ENCODE measurements at places on chromosomes 7 and 10.

GRCh38 chr10:28668363-28669226 lies 8.7 kb upstream of the BAMBI start:
- DNase-seq = peak; percentile 44

- DNase-seq = no peak
These were observed 165.2 kb upstream of the CDCA7L start for GRCh38 chr7:22110881-22111280.

DNA sequence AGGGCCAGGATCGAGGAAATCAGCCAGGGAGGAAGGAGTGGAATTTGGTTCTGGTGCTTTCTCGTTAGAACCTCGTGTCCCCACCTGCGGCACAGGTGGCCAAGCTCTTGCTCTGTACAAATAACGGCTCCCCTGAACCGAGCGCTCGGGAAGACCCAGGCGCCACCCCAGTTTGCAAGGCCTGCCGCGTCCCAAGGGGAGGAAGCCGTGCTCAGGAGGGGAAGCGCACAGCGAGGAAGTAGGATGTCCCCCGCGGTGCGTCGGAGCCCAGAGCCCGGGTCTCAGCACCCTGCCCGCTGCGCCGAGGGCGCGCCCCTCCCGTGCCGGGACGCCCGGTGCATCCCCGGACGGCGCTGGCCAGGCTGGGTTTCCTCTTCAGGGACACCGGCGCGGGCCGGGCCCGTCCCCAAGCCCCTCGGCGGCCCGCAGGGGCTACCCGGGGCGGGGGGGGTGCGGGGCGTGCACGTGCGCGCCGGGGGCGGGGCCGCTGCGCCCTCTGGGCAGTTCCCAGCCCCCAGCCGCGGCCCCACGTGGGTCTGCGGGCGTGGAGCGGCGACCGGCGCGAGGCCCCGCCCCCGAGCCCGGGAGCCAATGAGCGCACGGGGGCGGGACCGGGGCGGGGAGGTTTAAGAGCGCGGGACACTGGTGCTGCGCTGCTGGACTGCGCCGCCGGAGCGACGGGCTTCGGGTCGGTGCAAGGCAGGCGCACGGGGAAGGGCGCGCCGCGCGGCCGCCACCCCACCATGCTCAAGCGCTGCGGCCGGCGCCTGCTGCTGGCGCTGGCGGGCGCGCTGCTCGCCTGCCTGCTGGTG lies at the start of gene LFNG:
LFNG (plus strand) TSS at position 656 of the 812 bp plus-strand sequence; CDS start at position 744, 88 bp downstream.
- DNase-seq = peak; percentile 87

GRCh38 chr10:60980997-60981396 lies 37.0 kb upstream of the RHOBTB1 start:
- DNase-seq = no peak

DNA sequence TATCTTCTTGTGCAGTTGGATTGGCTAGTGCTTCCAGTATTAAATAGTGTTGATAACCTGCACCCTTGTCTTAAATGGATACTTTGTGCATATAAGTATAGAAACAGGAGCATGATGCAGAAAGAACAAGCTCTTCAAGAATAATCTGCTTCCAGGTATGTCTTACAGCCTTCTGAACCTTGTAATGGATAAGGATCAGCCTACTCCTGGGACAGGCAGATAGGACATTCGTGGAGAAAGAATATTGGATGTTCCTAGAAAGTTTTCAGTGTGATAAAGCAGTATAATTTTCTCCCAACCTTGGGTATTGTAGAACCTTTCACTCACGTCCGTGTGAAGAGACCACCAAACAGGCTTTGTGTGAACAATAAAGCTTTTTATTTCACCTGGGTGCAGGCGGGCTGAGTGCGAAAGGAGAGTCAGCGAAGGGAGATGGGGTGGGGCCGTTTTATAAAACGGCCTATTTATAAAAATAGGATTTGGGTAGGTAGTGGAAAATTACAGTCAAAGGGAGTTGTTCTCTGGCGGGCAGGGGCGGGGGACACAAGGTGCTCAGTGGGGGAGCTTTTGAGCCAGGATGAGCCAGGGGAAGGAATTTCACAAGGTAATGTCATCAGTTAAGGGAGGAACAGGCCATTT lies 27.2 kb downstream of the C1GALT1 start:
- no peak for DNase-seq

DNA sequence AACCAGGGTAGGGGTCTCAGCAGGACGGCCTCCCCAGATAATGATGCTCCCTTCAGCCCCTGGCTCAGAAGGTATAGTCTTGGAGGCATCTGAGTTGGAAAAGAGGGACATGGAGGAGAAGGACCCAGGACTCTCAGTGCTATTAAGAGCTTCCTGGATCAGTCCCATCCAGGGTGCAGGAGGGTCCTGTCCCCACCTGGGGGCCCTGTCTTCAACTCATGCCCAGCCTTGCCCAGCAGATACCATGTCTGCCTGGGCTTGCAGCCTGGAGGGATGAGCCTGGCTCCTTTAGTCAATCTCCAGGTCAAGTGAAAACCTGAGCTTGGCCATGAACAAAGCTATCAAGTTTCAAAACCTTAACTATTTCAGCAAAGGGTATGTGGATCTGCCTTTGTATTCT lies 67.6 kb downstream of the PRTFDC1 start:
- no peak for DNase-seq

GRCh38 chr7:143284591-143285469 lies at the start of gene TMEM139:
Gene TMEM139 (plus strand): TSS chr7:143284958. CDS start chr7:143285958, 1,000 bp downstream.
- no peak for DNase-seq

DNA sequence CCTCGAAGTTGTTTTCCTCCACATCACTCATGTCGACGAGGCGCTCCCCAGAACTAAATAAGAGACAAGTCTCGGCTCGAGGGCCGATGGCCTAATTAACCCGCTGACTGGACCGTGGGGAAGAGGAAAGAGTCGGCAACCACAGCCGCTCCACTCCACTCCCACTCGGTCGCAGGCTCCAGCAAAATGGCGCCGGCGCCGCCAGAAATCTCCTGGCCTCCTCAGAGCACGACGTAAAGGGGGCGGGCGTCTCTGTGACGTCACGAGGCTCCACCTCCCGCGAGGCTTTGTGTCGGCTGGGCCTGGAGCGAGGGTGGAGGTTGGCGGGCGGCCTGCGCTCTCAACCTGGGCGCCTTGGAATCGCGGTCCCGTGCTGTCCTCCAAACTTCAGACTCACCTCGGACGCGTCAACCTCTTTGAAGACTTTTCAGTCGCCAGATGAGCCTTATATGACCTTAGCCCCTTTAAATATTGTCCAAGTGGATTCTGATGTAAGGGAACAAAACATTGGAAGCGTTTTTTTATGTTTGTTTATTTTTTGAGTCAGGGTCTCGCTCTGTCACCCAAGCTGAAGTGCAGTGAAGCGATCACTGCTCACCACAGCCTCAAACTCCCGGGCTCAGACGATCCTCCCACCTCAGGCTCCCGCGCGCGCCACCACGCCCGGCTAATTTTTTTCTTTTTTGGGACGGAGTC lies at the start of gene TRA2A:
TRA2A (minus strand) TSS at position 188 of the 696 bp plus-strand sequence; CDS start at position 31, 157 bp downstream.
- DNase-seq = peak; percentile 98

DNA sequence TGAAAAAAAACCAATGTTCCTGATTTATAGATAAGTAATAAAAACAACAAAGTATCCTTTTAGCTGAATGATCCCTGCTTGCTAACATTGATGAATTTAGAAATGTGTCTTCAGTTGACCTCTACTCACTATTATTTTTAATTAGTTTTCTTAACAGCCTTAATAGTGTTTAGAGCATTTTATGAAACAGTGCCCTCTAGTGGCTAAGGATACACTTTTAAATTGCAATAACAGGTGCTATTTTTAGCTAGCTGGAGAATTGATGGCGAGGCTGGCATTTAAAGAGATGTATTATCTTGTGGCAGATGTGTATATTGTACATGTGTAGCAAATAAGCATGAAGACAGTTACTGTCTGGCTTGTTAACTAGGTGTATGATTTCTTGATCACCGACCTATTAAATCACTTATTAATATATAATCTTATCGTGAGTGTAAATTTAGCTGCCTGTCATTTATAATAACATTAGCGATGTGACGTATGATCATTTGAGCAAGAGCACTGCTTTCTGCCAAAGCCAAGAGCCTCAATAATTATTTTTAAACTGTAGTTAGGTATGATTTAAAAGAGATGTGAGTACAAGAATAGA lies 451.9 kb downstream of the DPP6 start:
- DNase-seq = no peak

- no peak for DNase-seq
These were observed 46.8 kb downstream of the PRKAR2B start for GRCh38 chr7:107091306-107091705.

DNA sequence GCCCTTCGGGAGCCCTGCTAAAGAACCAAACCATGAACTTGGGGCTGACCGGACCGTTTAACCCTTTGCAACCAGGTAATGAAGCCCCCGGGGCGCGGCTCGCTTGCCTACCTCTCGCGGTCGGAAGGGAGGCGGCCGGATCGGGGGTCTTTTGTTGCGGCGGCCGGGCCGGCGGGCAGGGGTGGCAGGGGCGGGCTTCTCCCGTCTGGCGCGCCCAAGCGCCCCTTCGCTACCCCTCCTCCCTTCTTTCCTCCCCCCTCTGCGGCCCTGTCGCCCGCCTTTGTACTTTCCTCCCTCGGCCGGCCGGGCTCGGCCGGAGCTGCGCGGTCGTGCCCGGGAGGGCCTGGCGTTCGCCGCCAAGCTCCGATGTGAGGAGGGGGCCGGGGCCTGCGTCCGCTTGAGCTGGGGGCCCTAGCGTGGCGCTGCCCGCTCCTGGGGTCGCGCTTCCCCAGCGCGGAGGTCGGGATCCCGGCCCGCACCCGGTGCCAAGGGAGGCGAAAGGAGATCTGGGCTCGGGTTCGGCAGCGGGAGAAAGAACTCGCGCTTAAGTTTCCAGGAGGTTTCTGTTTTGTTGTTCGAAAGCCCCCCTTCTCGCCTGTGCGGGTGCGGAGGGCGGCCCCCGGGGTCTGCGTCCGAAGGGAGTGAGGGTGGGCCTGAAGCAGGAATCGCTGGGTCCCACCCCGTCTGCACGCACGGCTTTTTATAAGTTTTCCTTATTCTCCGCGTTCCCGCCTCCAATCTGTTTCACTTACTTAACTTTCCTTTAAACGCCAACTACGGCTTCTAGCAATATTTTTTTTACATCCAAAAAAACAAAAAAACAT lies 436.8 kb upstream of the GALNT17 start:
- peak; percentile 23 for DNase-seq

- DNase-seq = no peak
These were observed 71.7 kb downstream of the HYCC1 start for GRCh38 chr7:22942191-22942590.

- DNase-seq = no peak
These were observed 24.8 kb downstream of the ARL4A start for GRCh38 chr7:12712236-12712635.

GRCh38 chr10:91709394-91709798 lies 76.5 kb upstream of the PPP1R3C start:
- DNase-seq = no peak

- no peak for DNase-seq
These were observed 86.9 kb downstream of the EXOC4 start for GRCh38 chr7:133339772-133340171.

- no peak for DNase-seq
These were observed 9.4 kb downstream of the MTG1 start for GRCh38 chr10:133403359-133403758.

DNA sequence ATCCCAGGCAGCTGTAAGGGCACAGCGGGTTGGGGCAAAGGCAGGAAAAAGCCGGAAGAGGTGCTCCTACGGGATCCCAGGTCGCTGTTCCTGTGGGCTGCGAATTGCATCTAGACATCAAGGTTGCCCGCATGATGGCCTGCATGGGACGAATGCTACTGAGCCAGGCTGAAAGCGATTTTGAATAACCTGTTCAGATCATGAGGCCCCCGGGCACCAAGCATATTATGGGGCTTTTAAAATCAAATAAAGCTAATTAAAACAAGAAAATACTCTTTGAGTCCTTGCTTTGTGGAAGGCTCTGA lies 37.1 kb downstream of the CAMK2B start:
- DNase-seq = no peak

DNA sequence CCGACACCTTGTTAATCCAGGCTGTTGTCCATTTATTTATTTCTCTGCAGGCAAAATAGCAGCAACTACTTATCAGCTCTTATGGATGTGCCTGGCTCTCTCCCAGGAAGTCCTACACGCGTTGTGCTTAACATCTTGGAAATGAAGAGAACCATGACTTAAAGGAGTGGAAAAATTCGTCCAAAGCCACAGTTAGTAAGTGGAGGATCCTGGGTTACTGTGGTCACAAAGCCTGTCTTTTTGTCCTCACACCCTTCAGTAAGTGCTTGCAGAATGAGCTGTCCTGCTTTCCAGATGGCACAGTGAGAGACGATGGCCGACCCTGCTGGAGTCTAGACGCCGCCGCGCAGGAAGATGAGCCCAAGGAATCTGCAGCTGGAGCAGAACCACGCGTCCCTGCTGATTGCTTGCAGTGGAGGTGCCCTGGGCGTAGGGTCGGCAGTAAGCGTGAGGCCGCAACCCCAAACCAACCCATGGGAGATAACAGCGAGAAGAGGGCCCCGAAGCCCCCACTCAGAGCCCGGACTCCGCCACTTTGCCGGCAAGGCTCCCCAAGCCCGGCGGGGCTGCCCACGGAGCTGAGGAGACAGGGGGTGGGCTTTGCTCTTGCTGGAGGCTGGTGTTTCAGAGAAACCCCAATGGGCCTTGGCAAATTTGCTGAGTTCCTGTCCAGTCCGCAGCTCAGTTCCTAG lies 178.6 kb downstream of the CXCL12 start:
- no peak for DNase-seq

DNA sequence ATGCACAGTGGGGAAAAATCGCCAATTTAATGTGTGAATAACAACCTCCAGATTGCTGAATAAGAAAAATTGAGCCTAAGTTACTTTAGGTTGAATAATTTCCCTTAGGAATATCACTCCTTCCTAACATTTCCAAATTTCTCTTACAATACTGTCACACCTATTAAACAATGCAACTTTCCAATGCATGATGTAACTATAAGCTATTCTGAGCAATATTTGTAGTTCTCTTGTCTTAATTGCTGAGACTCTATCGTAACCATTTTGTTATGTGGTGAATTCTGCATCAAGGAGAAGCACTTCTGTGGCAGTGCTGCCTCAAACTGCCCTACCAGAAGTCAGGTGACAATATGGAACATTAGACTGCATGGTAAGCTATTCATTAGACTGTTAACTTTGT lies 386.7 kb upstream of the LRRN3 start:
- DNase-seq = no peak

DNA sequence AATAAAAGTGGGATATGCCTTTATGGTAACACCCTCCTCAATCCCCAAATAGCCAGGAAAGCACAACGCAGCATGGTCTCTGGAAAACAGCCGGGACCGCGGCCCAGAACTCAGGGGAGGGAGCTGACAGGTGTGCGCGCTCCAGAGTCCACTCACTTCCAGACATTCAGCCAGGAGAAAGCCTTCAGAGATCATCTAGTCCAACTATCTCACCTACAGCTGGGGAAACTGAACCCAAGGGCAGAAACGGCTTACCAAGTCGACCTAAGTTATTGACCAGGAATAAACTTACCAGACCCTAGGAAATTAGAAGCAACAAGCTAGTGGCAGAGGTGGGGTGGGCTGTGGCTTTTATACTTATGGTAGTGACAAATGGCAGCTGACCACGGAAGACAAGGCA lies 16.4 kb downstream of the GSDME start:
- DNase-seq = no peak

DNA sequence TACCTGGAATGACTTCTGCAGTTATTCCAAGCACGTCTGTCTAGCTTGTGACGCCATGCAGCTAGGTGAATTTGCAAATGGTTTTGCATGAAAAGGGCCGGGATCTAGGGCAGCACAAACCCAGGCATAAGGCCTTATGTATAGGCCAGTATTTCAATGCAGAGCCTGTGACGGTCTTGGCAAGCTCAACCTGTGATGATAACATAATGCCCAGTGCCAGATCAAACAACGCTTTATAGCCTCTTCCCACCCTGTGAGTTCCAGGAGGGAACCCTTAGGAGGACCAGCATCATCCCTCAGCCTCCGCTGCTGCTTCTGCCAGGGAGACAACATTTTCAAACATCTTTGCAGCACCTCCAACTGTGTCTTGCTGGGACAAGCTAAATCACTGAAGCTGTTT lies 390.7 kb downstream of the INHBA start:
- DNase-seq = no peak

- DNase-seq = no peak
These were observed 29.4 kb upstream of the AMPH start for GRCh38 chr7:38660427-38661099.

Data from activated CD8-positive, alpha-beta memory T cell treated with anti-CD3 and anti-CD28 coated beads, Interleukin-2, amount 50 U/mL, for 4 hours (primary cell).